ENCODE measurements at places on chromosomes 1 and 21.

DNA sequence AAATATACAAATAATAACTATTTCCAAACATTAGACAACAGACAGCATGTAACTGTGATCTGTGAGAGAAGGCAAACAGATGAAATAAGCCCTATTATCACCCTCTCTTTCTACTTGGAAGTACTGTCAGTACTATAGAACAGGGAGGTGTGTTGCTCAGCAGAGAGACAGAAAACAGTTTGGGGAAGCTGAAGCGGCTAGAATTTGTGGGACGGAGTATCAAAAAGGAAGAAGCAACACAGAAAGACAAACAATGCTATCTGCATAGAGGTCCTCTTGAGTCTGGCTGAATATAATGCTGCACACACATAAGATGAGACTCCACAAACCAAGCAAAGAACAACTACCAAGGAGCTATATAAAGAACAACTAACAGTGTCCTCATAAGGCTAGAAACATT is 59.4 kb downstream of the ZZZ3 start:
- DNase-seq, result no peak

GRCh38 chr1:920010-920409 is 3.7 kb upstream of the SAMD11 start:
- DNase-seq, result no peak

GRCh38 chr1:206089341-206089740 is 27.8 kb downstream of the AVPR1B start:
- DNase-seq, result no peak

GRCh38 chr1:107695341-107695740 is 269.6 kb downstream of the VAV3 start:
- DNase-seq, result no peak

DNA sequence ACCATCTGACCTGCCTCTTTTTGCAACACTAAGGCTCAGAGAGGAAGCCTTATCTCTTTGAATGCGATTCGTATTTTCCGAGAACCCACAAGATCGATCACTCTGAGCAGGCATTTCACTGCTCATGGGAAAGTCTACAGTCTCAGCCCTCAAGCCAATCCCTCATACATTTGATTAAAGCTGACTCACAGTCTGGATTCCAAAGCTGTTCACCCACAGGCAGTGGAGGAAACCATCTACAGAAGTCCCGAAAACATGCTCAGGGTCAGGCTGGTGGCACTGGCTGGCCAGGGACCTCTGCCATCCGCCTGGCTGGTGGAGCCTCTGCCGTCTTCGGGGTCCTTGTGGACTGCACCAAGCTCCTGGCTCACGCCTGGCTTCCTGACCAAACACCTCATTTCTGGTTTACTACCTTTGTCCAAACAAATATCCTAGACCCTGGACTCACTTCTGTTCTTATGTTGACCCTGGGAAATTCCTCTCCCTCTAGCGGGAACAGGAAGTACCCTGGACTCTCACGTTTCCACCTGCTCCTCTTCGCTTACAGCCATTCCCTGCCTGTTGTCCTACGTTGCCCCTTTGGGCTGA is 650.0 kb downstream of the SMYD3 start:
- peak; percentile 73 for DNase-seq

DNA sequence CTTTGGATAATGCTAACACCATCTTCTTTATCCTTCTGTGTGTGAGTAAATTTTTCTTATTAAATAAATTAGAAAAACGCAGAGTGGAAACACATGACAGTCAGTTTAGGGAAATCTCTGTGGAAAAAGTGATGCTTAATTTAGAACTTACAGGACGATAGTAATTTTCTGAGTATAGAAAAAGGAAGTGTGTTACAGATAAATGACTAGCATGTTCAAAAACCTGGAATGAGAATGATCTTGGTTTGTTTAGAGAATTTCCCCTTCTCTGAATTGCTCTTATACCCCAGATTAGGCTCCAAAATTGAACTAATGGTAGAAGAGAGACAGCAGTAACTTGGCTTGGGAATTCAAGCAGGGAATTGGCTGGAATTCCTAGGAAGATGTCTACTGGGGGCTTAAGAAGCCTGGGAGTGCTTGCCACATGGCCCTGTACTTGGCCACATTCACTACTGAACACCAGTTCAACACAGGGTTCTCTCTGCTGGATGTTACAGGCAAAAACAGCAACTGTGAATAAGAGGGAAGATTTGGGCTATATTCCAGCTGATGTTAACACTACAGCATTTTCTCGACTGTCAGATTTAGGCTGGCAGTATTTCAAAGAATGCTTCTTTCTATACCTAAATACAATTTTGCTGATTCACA is 1004.2 kb downstream of the TTLL7 start:
- no peak for DNase-seq

DNA sequence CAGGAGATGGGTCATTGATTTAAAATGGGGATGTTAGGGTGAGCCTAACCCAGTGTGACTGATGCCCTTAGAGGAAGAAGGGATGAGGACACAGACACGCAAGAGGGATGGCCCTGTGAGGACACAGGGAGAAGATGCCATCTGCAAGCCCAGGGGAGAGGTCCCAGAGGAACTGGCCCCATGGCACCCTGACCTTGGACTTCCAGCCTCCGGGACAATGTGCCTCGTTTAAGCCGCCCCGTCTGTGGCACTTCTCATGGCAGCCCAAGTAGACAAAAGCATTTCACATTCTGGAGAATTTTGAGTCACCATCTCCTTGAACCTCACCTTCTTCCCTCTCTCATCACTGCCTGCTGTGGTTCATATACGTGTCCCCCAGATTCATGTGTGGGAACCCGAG is 20.1 kb upstream of the PCBP3 start:
- no peak for DNase-seq

- DNase-seq, result no peak
Measured at GRCh38 chr21:44527156-44527982, 12.6 kb downstream of the KRTAP10-1 start.

- no peak for DNase-seq
Measured at GRCh38 chr1:58500043-58500442, 46.5 kb downstream of the OMA1 start.

DNA sequence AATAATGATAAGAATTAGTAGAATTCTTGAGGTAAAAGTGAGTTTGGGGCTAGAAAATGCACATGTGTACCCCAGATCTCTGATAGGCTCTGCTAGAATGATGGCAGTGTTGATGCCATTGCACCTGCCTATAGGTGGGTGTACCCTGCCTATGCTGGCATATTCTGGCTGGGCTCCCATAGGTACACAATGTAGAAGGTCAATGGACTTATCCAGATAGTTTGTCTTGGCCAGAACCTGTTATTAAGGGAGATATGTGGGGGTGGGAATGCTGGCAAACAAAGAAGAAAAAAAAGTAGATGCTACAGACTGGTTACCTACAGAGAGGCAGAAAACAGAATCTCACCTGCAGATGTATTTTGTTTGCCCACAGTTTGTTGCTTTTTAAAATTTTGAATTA is 14.1 kb upstream of the KLHDC8A start:
- no peak for DNase-seq

DNA sequence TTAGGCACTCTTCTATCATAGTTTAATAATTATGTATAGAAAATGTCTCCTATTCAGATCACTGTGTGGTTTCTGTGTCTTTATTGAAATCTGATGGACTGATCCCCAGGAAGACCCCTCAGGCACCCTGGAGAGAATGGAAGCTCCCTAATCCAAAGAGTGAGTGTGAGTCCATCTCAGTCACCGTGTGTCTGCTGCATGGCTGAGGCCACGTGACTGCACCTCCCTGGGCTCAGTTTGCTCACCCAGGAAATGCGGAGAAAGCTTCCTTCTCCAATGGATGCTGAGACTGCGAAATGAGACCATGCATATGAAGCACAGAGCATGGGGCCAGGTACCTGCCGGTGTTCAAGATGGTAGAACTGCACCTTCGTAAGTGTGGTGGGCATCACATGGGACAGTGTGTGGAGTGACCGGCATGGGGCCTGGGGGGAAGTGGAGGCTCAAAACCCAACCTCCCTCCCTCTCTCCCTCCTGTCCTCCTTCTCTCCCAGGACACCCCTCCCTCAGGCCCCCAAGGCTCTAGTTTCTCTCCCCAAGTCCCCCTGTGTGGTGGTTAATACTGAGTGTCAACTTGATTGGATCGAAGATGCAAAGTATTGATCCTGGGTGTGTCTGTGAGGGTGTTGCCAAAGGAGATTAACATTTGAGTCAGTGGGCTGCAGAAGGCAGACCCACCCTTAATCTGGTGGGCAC is 557.5 kb downstream of the PTPRU start:
- no peak for DNase-seq

DNA sequence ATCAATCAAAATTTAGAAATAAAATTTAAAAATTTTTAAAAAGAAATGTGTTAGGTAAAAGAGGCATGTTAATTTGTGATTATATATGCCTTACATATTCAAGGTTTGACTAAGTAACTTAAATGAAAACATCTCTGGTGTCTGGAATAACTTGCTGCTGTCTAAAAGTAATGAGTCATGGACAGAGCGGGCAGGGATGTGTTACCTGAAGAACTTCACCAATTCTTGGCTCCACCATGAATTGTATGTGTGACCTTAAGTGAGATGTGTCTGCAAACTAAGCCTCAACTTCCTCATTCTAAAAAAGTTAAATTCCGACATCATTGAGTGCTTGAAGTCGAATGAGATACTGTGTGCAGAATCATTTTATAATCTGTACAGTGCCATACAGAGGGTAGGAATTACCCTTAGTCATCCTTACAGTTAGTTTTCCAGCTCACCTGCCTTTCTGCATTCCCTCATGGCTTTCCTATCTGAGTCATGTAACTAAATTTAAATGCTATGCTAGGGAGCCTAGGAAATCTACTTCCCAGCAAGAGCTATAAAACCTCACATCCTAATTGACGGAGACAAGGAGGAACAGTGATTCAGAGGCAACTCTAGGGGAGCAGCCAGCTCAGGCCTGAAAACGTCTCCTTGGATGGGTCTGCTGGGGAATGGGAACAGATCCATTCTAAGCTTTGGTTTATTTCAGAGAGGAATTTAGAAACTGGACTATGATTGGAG is 100.7 kb upstream of the TSPAN2 start:
- peak; percentile 73 for DNase-seq

- DNase-seq, result no peak
Measured at GRCh38 chr1:212235857-212236256, 49.4 kb upstream of the PPP2R5A start.

DNA sequence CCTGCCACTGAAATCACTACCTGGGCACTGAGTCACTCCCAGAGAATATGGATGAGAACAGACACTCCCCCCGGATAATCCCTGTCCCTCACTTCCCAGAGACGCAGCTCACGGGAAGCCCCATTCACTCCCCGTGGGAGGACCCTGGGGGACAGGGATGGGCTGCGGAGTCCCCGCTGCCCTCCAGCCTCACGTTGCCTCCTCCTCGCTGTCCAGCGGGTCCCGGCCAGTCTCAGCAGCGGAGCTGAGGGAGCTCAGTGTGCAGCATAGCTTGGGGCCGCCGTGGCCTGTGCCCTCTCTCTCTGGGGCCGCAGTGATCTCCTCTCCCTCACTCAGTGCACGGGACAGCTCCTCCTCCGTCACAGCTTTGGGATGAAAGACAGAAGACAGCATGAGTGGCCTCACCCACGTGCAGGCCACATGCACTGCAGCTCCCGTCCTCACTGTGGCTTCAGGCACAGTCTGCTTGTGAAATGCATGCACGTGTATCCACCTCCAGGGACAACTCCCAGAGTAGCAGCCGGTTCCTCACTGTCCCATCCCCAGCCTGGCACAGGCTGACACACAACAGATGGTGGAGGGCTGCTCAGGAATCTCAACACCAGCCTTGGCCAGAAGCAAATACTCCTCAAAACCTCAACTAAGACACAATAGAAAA is 7.4 kb downstream of the CFAP410 start:
- DNase-seq, result peak; percentile 26

GRCh38 chr1:244010191-244010590 is 40.9 kb upstream of the ZBTB18 start:
- no peak for DNase-seq

DNA sequence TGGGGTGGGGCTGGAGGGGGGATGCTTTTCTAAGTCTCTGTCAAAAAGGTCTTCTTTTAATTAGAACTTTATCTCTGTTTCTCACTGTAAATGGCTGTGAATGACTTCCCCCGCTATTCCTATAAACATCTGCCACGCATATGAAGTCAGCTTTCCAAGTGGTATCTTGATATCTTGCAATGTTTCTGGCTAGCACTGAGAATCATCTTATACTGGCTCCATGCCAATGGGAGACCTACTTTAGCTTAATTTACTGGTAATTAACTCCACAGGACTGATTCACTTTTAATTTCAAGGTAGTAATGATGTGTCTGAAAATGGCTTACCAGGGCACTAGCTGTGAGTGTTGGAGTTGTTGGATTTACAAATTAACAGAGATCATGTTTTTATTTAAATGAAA is 4.3 kb downstream of the GPR88 start:
- DNase-seq, result no peak

DNA sequence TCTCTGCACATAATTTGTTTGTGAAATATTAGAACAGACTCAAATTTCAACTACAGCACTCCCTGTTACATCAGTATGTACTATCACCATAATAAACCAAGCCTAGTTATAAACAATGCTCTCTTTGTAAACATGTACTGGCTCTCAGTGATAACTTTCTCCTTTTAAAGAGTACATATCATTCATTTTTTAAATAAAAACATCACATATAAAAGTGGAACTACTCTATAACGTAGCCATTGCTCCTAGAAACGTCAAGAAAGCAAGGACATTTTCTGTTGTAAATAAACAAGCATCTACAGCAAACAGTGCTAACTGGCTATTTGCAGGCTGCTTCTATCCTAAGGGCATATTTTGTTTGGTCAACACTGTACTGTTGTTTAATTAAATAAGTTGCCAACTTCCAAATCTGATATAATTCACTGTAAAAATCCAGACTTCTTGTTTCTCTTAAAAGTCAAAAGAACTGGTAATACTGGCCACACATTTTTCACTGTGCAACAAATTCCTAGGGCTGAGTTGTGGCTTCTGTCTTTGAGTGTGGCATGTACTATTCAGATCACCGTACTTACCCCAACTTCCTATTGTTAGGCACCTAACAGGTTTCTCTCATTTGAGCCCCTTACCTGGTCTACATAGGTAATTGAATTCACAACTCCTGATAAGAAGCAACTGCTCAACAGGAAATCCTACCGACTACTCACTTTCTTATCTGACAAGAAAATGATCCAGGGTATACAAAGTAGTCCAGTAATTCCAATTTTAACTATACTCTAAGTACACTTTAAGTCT is 111.9 kb downstream of the DENND1B start:
- DNase-seq, result peak; percentile 35

DNA sequence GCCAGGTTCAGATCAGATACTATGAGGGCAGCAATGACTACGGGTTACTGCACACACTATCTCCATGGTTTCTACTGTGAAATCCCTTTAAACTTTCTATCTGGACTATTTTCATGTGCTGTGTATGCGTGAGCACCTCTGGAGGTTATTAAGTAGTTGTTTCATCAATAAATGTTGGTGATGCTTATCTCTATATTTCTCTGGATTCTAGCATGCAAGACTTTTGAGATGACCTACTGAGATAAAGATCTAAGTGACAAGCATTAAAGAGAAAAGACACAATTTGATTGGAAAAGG is 194.0 kb downstream of the NRIP1 start:
- no peak for DNase-seq
